ENCODE measurements at places on chromosomes 16 and 17. TPM values are rescaled to one million over a fixed set of nuclear protein-coding genes. Genes with fewer than 3 reads are reported as not detected.

MYOCD gene
- total RNA-seq, result 6.9 TPM

SPATA22 gene
- total RNA-seq, result not detected

PITPNM3 gene
- 7.2 TPM for total RNA-seq

MYLK3 gene
- 80.8 TPM for total RNA-seq

STAT5A gene
- 39.3 TPM for total RNA-seq

RAB11FIP3 gene
- total RNA-seq, result 39.2 TPM

CUEDC1 gene
- 24.8 TPM for total RNA-seq

SLC52A1 gene
- not detected for total RNA-seq

HSD17B2 gene
- 3.4 TPM for total RNA-seq

OTOP3 gene
- total RNA-seq, result 1.4 TPM

PLA2G10 gene
- not detected for total RNA-seq

MMP28 gene
- 3.5 TPM for total RNA-seq

GPRC5C gene
- 66.4 TPM for total RNA-seq

Data from tongue (tissue), 3 donors.